ENCODE measurements at places on chromosomes 5 and 9. TPM values are rescaled to one million over a fixed set of nuclear protein-coding genes. Genes with fewer than 3 reads are reported as not detected.

The QRFP gene
- not detected for total RNA-seq

The SPATA31A3 gene
- not detected for total RNA-seq

The ADRB2 gene
- total RNA-seq = 4.1 TPM

The FOXD4L4 gene
- 0.29 TPM for total RNA-seq

The PFDN1 gene
- total RNA-seq = 141 TPM

The PPP3R2 gene
- total RNA-seq = not detected

The CER1 gene
- not detected for total RNA-seq

The ARL14EPL gene
- total RNA-seq = 0.27 TPM

The IQGAP2 gene
- total RNA-seq = 3.5 TPM

The KCNMB1 gene
- total RNA-seq = 1.1 TPM

The CDC37L1 gene
- 11.3 TPM for total RNA-seq

The ANKRD55 gene
- total RNA-seq = 0.57 TPM

The C9 gene
- total RNA-seq = 0.13 TPM

The SGCD gene
- under 0.01 TPM for total RNA-seq

The RNF208 gene
- total RNA-seq = 0.43 TPM

The MAMDC2 gene
- 20.5 TPM for total RNA-seq

The ARRDC3 gene
- 69.3 TPM for total RNA-seq

The SEMA5A gene
- total RNA-seq = 0.27 TPM

The TNFSF15 gene
- total RNA-seq = 0.50 TPM

The ANKRD31 gene
- total RNA-seq = 0.07 TPM

The TEX48 gene
- not detected for total RNA-seq

The LSM11 gene
- 10.5 TPM for total RNA-seq

The CDKN2B-AS1 gene
- 1.4 TPM for total RNA-seq

The GPX3 gene
- 15.5 TPM for total RNA-seq

The PCDHGA4 gene
- total RNA-seq = 2.2 TPM

The PITX1 gene
- total RNA-seq = 0.57 TPM

The RGS3 gene
- 214 TPM for total RNA-seq

The LRRC14B gene
- not detected for total RNA-seq
